ENCODE measurements at places on chromosomes 6 and 20.

GRCh38 chr6:26304797-26305640 lies 60.0 kb upstream of the BTN3A2 start:
- peak; percentile 73 for DNase-seq

- no peak for DNase-seq
These were observed 87.5 kb downstream of the PREX1 start for GRCh38 chr20:48740292-48740649.

DNA sequence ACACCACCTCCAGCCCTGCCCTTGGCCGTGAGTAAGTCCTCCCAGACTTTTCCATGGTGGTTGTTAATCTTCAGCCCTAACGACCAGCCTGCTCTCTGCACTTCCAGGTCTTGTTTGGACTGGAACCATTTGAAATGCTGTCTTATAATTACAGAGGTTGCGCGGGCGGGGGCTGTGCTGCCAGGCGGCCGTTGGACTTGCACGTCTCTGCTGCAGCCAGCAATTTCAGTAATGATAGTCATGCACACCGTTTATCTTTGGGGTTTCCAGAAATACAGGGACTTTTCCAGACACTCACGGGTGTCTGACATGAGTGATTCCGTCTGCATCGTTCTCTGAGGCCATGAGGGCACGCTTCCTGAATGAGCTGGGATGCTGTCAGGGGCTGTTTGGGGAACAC lies 118.2 kb downstream of the BMP7 start:
- no peak for DNase-seq

DNA sequence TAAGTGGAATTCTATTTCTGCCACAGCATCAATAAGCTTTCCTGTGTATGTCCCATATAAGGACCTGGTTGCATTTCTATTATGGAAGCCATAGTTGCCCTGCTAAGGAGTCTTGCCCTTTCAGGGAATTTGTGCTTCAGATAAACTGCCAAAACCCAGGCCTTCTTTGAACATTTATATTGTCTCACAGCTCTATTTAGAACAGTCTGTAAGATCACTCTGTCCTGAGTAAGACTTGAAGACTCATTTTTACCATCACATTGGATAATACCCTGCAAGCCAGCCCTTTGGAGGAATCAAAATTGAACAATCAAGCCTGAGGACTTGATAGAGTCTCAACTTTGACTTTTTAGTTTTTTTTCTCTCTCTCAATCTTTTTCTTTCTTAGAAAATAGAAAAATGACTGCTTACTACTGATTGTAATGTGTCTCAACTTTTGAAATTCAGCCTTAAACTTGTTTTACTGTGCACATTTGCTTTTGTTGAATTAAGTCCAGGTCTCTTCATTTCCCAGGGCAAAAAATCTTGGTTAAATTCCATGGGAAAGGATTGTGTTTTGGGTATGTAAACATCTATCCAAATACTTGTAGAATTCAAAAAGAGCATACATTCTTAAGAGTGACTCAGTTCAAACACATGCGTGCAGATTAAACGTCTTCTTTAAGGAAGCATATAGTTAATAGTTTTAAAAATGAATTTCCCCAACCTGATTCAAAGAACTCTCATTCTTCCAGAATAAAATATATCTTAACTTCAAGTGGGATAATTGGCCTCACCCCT lies 91.2 kb downstream of the PLCB1 start:
- DNase-seq = no peak

DNA sequence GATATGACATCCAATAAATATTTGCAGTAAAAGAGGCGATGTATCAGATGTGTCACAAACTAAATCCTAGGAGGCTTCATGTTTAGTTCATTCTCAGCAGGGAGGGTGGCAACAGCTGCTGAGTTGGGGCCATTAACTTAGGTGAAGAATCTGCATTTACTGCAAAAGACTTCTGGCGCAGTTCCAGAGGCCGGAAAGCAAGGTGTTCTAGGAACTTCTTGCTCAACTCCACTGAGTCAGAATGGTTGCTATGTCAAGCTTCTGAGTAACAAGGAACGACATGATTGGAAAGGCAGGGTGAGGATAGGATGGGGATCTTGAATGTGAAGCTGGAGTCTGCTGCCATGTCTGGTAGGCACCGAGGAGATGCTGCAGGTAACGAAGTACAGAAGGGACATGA lies 11.7 kb downstream of the ADNP start:
- DNase-seq = peak; percentile 36

GRCh38 chr6:49776444-49776843 lies 10.6 kb downstream of the PGK2 start:
- DNase-seq = no peak

- no peak for DNase-seq
These were observed 3.9 kb downstream of the NOL4L start for GRCh38 chr20:32580970-32581838.

DNA sequence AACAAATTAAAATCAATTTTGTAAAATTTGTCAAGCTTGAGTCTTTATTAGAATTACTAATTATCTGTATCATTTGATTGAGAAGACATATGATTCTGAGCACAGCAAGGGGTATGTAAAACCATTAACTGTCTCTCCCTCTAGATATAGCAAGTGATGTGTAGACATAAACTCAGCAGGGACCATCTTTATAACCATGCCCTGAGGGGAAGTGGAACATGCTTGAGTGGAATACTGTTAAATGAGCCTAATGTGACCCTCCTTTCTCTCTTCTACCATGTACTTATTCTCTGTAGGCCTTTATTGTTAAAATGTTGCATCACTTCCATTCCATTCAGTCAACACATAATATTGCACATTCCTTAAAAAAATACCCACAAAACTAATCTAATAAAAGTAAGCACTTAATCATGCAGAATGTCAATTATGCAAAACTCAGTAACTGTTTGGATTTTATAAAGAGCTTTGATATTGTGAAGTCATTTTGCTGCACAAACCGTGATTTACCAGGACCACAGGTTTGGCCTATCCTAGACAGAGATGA lies 896.6 kb upstream of the MANEA start:
- DNase-seq = no peak

- peak; percentile 78 for DNase-seq
These were observed 29.3 kb upstream of the IGF2R start for GRCh38 chr6:159939591-159940016.

GRCh38 chr6:42411406-42411805 lies 40.3 kb downstream of the TRERF1 start:
- DNase-seq = no peak

DNA sequence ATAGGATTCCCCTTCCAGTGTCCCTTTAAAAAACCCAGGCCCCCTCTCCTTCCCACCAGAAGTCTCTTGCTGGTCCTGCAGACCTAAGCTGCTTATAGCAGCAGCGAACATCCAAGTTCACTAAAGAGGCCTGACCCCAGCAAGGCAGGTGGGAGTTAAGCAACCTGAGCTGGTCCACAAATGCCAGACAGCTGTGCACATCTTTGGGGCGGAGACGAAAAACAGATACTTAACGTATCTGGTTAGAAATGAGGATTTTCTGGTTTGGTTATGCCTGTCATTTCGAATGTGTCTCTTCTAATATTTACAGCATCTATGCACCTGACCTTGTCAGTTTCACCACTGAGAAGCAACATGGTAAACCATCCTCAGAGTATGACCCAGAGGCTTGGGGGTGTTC lies 87.8 kb downstream of the SLC2A10 start:
- no peak for DNase-seq

- peak; percentile 84 for DNase-seq
These were observed 218.8 kb upstream of the RNF24 start for GRCh38 chr20:4234128-4234527.

DNA sequence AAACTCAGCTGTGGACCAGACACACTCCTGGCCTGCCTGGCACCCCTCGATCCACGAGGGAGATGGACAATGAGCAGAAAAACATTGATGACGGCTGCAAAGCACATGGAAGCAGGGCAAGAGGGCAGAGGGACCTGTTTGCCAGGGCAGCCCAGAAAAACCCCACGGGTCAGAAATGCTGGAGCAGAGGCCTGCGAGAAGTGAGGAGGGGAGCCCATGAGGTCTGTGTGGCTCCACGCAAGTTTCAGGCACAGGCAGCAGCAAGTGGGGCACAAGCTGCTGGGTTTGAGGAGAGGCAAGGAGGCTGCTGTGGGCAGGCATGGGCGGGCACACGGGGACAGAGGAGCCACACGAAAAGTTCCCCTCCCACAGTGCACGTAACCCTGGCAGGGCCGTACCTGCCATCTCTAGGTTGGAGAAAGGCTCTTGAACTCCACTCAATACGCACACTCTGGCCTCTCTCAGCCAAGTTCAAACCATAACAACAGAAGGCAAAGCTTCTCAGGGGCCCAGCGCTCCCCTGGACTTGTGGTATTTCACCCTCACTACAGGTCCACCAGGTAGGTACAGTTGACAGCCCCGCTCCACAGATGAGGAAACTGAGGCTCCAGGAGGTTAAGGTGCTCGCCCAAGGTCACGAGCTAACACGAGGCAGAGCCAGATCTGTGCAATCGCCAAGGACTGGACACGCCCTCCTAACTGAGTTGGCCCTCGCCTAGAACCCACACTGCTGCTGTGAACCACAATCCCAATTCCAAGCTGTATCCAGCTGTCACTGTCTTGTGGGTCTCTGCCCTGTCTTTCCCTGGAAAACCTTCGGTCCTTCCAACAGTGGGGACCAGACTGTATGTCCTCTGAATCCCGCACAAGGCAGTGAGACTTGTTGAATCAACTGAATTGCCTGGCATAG lies 108.2 kb downstream of the NOL4L start:
- no peak for DNase-seq

DNA sequence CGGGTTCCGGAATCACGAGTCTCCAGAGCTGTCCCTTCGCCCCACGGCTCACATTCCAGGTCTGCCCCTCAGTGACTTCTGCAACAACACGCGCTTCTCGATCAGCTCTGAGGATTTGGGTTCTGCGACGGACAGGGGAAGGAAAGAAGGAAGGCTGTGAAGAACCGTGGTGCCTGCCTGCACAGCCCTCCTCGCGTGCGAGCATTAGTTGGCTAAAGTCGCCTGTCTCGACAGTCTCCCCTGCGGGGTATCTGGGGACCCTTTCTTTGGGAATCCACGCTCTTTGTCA lies 23.1 kb downstream of the VPS52 start:
- no peak for DNase-seq

DNA sequence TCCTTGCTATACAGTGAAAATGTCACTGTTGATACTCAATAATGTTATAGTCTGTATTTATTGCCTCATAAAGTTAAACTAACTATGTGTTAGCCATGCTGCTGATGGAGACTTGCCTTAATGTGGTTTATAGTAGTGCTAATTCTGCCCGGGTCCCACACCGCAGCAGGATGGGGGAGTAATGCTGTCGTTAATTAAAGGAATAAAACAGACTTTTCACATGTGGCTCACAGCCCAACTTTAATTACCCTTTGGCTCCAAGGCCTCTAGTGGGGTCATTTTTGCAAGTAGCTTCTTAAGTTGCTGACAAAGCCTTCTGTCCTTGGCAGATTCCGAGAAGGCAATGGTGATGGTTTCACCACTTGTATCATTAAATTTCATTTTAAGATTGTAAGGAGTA lies 634.3 kb downstream of the TBC1D32 start:
- DNase-seq = no peak

DNA sequence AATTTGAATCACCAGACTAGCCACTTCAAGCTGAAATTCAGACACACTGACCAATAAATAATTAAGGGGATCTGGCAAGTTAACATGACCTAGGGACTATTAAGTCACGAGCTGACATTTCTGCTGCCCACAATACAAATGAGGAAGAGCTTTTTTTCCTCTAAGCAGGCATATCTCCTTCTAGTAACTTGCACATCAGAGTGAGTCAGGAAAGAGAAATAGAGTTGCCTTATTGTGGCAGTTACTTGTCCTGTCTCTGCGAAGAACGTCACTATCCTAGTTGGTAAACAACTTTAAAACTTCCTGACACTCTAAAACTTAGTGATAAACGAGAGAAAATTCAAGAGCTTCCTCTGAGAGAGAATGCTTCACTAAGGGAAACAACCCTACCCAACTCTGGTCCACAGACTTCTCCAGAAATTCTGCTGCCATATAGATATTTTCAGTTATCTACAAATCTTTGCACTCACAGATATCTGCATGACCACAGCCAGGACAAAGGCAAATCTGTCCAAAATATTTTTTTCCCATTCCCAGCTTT lies 4.2 kb downstream of the PLA2G7 start:
- DNase-seq = no peak

DNA sequence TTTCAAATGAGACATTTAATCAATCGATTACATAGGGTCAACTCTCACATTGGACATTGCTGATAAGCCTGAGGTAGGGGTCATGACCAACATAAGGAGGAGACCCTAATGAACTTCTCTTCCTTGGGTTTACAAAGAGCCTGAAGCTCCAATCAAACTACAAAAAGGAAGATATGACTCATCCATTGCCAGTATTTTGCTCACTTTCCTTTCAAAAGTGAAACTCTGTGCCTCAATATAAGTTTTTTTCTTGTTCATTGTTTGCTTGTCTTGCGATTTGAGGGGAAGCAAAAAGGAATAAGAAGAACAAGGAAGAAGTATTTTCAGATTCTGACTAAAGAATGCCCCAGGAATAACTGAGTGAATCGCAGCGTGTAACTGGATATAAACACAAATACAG lies 38.8 kb upstream of the KHDRBS2 start:
- no peak for DNase-seq

DNA sequence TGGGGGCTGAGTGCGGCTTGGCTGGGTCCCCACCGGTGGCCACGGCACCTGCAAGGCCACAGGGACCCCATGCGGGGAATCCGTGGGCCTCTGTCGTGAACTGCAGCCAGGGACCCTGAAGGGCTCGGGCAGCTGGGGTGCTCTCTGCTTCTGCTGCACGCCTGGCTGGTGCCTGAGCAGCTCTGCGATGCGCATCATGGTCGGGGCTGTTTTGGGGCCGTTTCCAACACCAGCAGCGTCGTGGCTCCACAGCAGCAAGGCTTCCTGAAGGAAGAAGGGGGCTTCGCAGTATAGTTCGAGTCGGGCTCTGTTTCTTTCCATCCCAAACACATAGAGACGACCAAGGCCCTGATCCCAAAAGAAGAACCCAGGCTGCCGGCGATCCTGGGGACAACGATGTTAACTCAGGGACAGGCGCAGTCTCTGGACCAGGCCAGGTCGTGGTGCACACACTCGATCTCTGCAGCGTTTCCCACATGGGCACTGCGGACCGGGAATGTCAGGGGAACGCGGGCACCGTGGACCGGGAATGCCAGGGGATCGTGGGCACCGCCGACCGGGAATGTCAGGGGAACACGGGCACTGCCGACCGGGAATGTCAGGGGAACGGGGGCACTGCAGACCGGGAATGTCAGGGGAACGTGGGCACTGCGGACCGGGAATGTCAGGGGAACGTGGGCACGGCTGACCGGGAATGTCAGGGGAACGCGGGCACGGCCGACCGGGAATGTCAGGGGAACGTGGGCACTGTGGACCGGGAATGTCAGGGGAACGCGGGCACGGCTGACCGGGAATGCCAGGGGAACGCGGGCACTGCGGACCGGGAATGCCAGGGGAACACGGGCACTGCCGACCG lies 36.8 kb upstream of the BHLHE23 start:
- DNase-seq = no peak

DNA sequence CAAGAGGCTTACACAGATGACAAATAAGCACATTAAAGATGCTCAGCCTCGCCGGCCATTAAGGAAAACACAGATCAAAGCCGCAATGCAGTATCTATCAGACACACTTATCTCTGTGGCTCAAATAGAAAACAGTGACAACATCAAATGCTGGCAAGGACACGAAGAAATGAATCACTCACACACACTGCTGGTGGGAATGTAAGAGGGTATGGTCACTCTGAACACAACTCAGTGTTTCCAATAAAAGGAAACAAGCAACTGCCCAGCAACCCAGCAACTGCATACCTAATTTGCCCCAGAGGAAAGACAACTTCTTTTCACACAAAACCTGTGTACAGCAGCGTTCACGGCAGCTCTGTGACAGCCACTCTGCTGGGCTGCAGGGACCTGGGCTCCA lies 155.8 kb downstream of the WDR27 start:
- DNase-seq = no peak

- DNase-seq = no peak
These were observed 78.3 kb upstream of the SRSF6 start for GRCh38 chr20:43379239-43379917.
